Mesothelial cell of epicardium (in vitro differentiated cells): ENCODE measurements at places on chromosomes 12 and 14.

- DNase-seq = no peak
Observed at GRCh38 chr12:56338308-56339157, at the start of gene IL23A. TSS of gene IL23A (plus strand) at chr12:56338884. CDS start at chr12:56339045, 161 bp downstream.

- DNase-seq = no peak
Observed at GRCh38 chr14:74864198-74864597, 11.7 kb downstream of the PROX2 start.

- DNase-seq = no peak
Observed at GRCh38 chr14:35196571-35196970, 74.2 kb downstream of the PRORP start.

- no peak for DNase-seq
Observed at GRCh38 chr14:103056322-103057027, 874 bp downstream of the CDC42BPB start.

GRCh38 chr12:127550271-127550670 is 716.7 kb upstream of the TMEM132C start:
- no peak for DNase-seq

DNA sequence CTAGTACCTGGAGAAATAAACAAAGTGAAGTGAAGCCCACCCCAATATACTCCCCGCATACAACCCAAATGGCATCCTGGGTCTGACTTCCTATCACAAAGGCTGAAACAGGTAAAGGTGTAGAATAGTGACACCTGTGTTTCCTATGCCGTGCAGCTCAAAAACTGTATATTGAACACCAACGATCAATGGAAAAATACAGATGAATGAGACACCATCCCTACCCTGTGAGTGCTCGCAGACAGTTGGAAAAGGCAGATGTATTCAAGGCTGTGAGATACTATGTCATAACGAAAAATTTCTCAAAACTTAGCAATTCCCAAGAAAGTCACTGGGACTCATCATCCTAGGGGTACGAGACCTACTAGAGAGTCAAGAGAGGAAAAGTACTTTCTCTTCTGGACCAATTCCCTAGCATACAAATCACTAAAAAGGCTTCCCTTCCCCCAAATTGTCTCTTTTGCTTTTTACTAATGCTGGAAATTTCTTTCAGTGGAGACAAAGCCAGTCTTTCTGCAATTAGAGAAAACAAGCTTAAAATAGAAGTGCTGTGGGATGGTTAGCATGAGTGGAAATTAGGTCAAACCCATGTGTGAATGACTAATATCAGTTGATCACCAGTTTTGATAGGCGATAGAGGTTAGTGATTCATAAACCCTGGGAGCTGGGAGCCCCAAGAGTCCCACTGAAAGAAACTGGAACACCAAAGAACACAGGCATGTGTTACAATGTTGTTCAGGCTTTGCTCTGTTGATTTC is 249.7 kb downstream of the SPTSSA start:
- no peak for DNase-seq

DNA sequence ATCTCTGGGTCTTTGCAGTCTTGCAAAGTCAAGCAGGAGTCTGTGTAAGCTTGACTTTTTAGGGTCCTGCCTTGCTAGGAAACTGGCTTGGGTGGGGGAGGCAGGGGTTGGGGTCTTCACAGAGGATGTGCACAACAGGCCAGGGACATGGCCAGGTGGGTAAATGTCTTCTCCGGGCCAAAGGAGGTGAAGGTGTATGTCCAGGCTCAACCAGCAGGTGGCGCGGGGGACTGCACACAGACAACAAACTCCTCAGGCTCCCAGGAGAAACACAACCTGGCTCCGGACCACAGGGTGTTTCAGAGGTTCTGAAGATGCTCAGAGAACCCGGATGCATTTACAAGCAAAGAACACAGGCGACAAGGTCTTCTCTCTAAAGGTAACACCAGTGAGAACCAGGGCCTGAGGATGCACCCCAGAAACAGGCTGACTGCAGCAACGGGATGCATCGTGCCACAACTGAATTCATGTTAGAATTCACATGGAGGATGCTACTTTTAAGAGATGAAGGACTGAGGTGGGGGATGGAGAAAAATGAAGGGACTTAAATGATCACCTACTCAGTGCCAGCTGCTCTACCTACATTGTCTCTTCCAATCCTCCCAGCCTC is 56.0 kb downstream of the PLEKHG3 start:
- DNase-seq = no peak

DNA sequence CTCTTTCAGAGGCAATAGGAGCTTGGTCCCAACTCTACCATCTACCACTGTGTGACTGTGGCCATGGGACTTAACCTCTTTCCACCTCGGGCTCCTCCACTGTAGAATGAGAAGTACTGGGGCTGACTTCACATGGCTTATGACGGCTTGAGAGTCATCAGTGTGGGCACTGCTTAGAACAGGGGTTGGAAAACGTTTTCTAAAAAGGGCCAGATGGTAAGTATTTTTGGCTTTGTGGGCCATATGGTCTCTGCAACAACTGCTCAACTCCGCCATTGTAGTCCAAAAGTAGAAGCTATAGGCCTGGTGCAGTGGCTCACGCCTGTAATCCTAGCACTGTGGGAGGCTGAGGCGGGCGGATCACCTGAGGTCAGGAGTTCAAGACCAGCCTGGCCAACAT is 69.2 kb upstream of the LTA4H start:
- no peak for DNase-seq

DNA sequence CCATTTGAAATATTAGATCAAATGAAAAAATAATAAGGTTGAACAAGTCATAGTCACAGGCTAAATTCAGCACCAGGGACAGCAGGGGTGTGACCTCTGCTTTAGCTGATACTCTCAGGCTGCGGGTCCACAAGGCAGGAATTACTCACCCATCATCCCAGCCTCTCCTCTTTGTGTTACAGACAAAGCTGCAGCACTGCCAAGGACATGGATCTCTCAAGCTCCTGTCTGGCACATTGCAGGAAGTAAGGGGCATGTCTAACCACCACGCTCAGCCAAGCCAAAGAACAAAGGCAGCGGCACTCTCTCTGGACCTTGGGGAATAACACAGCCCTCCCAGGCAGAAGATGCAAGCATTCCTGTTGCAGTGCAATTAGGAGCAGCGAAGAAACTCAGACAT is 783.8 kb downstream of the VRK1 start:
- no peak for DNase-seq

GRCh38 chr14:80447392-80447791 is 236.1 kb upstream of the DIO2 start:
- DNase-seq = no peak
